ENCODE measurements at places on chromosomes 4 and X.

DNA sequence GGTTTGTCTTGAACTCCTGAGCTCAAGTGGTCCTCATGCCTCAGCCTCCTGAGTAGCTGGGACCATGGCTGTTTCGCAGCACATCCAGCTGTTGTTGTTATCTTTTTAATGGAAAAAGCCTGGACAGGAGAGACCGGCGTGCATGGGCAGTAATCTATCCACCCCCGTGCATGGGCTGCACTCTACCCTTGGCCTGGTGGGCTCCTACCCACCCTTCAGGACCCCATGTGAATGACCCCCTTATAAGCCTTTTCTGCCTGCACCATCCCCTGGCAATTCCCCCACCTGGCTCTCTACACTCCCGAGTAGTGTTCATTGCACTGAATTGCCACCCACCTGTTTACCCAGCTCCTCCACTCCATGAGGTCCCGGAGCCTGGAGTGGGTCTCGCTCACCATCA is 18.9 kb upstream of the HTRA3 start:
- no peak for DNase-seq

- no peak for DNase-seq
These were observed 2518.5 kb downstream of the ARAP2 start for GRCh38 chr4:33725861-33726260.

GRCh38 chrX:46637938-46638337 is 64.4 kb downstream of the CHST7 start:
- no peak for DNase-seq

- no peak for DNase-seq
These were observed 18.2 kb downstream of the PTTG2 start for GRCh38 chr4:37978248-37978924.

- DNase-seq = no peak
These were observed 29.8 kb downstream of the FAT1 start for GRCh38 chr4:186693894-186694293.

DNA sequence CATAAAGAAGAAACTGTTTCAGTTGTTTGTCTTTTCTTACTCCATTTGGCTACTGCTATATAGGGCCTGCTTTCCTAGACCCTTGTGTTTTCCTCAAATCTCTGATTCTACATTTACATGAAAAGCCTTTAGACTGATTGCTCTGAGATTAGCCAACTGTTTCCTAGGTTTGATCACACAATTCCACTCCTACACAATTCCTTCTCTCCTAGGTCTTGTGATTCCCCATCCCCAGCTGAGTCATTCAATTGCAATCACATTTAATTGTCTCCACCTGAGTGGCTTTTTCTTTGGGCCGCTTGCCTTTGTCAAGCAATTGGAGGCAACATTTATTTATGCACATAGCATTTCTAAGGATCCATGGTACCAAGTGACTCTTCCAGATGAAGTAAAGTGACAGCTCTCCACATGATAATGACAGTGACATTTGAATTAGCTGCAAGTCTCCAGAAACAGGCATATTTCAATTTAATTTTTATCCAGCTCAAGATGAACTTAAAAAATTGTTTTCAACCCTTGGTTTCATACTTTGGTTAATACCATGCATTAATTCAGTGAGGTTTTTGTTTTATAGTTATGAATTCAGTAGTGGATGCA is 35.8 kb downstream of the ATXN3L start:
- DNase-seq = no peak

- no peak for DNase-seq
These were observed 375 bp downstream of the FGFR3 start for GRCh38 chr4:1793496-1793840.

- DNase-seq = no peak
These were observed 248.7 kb downstream of the FMR1NB start for GRCh38 chrX:148229801-148230303.

- DNase-seq = no peak
These were observed 199.6 kb upstream of the MID1 start for GRCh38 chrX:10819973-10820372.

- no peak for DNase-seq
These were observed 185.1 kb upstream of the DIPK2B start for GRCh38 chrX:45385757-45386156.

DNA sequence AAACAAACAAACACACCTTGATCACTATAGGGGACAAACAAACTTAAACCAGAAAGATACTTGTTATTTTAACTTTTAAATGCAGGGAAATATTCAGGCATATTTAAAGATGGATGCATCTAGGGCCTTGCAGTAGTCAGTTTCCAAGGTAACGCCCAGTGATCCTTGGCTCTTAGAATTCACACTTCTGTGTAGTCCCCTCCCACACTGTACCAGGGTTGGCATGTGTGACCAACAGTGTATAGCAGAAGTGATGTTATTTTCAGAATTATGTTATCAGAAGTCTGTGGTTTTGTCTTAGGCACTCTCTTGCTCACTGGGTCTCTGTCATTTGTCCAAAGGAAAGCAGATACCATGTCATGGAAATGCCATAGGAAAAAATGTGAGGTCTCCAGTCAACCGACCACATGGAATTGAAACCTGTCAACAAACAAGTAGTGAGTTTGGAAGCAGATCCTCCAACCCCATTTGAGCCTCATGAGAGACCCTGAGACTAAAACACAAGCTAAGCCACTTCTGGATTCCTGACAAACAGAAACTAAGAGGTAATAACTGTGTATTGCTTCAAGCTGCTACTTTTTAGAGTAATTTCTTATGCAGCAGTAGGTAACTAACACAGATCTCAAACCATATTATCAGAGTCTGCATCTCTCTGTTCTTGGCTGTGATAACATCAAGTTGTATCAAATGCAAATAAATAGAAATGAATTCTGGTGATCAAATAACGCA is 670.3 kb downstream of the KCTD8 start:
- DNase-seq = no peak

DNA sequence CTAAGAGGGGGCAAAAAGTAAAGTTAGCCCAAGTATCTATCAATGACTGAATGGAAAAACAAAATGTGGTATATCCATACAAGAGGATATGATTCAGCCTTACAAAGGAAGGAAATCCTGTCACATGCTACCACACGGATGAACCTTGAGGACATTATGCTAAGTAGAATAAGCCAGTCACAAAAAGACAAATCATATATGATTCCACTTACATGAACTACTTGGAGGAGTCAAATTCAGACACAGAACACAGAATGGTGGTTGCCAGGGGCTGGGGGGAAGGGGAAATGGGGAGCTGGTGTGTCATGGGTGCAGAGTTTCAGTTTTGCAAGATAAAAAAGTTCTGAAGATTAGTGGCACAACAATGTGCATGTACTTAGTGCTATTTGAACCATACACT is 101.8 kb downstream of the SH3KBP1 start:
- DNase-seq = no peak

- no peak for DNase-seq
These were observed 7.0 kb downstream of the SFRP2 start for GRCh38 chr4:153781717-153782416.

GRCh38 chrX:69285401-69285877 is 120.2 kb upstream of the PJA1 start:
- DNase-seq = peak; percentile 50

DNA sequence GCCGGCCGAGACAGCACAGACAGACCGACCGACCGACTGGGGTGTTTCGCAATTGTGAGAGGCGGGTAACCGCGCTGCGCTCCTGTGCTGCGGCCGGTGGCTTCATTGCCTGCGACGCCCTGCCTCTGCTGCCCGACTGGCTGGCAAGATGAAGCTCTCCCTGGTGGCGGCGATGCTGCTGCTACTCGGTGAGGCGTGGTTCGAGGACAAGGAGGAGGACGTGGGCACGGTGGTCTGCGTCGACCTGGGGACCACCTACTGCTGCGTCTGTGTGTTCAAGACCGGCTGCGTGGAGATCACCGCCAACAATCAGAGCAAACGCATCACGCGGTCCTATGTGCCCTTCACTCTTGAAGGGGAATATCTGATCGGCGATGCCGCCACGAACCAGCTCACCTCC is 565.7 kb upstream of the SMIM31 start:
- no peak for DNase-seq

- DNase-seq = no peak
These were observed 672.2 kb upstream of the CT83 start for GRCh38 chrX:117134983-117135382.

GRCh38 chr4:53937918-53938317 is 126.5 kb downstream of the CHIC2 start:
- no peak for DNase-seq

DNA sequence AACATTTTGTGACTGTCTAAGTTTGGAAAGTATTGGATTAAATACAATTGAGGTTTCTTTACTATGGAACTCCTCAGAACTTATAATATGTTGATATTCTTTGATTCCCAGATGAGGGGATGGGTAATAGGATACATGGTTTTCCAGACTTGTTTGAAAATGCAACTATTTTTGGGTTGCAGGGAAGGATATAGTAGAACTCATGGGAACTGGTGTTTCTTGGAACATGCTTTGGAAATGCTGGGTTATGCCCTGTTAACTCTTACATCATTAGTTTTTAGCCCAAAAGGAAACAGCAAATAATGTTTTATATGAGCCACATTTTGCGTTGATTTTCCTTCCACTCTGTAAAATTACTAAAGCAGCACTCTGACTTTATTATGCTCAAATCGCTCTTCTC is 41.9 kb downstream of the HPF1 start:
- DNase-seq = no peak

DNA sequence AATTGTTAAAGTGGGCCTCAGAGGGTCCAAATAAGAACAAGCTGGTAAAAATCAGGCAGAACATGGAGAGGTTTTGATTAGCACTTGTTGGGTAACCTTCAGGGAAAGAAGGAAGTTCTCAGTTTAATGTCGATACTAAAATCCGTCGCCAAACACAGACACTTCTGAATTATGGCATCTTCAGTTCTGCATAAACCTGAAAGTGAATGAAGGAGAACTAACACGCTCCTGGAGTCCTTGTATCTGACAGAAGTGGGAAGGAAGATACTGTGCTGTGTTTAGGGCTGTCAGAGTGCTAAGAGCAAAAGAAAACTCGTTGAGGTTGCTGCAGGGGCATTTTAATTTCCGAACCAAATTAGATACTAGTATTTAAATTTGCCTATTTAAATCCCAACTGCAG is 106.2 kb downstream of the TMA16 start:
- DNase-seq = no peak

DNA sequence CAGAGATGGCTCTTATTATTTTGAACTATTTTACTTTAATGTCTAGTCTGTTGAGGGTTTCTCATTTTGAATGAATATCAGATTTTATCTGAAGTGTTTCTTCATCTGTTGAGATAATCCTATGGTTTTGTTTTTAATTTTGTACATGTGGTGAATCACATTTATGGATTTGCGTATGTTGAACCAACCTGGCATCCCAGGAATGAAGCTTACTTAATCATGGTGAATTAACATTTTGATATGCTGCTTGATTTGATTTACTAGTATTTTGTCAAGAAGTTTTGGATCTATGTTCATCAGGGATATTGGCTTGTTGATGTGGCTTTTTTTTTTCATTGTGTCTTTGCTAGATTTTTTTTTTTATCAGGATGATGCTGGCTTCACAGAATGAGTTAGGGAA is 2390.9 kb downstream of the PCDH7 start:
- DNase-seq = no peak

DNA sequence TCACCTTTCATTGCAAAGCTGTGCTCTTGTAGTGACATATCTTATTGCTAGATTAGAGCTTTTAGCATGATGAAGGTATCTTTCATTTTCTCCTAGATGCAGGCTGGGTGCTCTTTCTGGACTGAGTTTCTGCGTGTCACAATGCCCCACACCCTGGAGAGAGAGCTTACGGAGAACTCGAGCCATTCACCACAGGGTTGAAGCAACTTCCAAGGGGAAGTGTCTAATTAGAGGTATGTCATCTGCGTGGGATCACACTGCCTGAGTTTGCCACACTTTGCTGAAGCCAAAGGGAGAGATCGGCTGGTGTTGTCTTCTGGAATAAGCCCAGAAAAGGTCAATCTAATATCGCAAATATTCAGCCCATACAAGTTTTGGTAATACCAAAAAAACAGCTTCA is 179.3 kb upstream of the MBNL3 start:
- DNase-seq = no peak

DNA sequence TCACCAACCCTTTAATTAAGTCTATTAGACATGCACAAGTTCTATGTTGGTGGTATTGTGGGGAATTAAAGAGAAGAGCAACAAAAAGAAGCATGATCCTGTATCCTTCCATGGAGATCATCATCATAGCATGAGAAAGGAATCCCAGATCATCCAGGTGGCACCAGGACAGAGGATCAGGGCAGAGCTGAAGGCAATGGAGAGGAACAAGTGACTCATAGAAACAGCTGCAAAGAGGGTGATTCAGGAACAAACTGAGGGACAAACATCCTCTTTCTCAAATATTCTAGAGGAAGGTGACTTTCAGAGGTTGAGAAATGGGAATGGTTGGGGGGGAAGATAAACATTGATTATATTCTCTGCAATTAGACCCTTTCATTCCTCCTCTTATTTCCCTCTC is 105.5 kb upstream of the OTUD4 start:
- DNase-seq = no peak

GRCh38 chr4:35105486-35105885 is 1138.8 kb downstream of the ARAP2 start:
- no peak for DNase-seq

GRCh38 chrX:104806346-104806745 is 240.3 kb downstream of the IL1RAPL2 start:
- no peak for DNase-seq

GRCh38 chrX:149296092-149296491 is 209.0 kb downstream of the IDS start:
- DNase-seq = no peak

GRCh38 chr4:43776371-43776770 is 672.2 kb downstream of the KCTD8 start:
- no peak for DNase-seq

DNA sequence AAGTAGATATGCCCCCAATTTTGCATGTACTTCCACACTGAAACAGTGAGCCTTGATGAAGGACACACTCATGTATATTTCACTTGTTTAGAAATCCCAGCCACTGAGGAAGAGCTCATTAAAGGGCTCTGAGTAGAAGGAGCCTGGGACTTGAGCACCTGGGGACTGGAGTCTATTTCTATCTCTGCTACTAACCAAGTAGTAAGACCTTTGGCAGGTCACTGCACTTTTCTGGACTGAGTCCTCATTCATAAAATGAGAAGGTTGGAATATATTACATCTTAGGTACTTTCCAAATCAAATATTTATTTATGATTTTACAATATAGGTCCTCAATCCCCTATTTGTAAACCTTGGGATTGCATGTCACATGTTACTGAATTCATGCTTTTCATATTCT is 78.2 kb upstream of the C4orf54 start:
- DNase-seq = no peak
